NCI-H510A treated with DMSO at 0.1 percent for 48 hours (cell line): ENCODE measurements at places on chromosomes 7 and 10.

GRCh38 chr10:128686630-128687278 is 560.5 kb upstream of the MKI67 start:
- DNase-seq: no peak

DNA sequence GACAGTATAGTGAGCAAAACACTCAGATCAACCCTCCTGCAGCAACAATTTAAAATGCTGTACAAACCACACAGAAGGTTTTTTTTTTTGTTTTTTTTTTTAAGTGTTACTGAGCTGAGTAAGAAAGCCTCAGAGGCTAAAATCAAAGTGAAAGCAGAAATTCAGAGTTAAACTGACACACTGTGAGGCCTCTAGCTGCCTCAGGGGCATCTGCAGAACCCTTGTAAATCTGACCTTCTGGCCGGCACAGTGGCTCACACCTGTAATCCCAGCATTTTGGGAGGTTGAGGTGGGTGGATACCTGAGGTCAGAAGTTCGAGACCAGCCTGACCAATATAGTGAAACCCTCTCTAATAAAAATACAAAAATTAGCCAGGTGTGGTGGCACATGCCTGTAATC is 7.4 kb upstream of the GNA12 start:
- no peak for DNase-seq

DNA sequence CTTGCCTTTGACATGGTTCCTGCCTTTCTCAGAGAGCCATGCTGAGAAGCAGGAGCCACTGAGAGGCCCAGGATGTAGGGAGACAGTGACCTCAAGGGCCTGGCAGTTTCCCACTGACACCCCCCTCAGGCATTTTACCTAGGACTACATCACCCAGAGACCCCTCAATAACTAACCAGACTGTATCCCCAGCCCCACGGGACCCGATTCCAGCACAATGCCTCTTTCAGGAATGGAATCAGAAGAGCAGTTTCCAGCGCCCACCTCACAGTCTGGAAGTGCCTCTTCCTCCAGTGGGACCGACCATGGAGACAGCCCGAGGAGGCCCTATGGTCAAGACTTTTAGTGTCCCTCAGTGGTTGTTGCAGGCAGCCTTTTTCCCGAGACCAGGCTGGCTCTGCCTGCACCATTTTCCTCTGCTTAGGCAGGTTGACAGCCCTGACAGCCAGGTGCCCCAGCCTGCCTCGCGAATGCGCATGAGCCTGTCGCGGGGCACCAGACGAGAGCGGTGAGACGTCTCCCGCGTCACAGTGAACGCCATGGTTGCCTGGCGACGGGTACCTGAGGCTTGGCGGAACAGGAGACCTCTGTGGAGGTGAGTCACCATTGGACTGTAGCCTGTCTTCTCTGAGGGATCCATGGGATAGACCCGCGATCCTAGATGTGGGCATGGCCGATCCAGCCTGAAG is 28.4 kb upstream of the ZNF273 start:
- DNase-seq: peak; percentile 3

DNA sequence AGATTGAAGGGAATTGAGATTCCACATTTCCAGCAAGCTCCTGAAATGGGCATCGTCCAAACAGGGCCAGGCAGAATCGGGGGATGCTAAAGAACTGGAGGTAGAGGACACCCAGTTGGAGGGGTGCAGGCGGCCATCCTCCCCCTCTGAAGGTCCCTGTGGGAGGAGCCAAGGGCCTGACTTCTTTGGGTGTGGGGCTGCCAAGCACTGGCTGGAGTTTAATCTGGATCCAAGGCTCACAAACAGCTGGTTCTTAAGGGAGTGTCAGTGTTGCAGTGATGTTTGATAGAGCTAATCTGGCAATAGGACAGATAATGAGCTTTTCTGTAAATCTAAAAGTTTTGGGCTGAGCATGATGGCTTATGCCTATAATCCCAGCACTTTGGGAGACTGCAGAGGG is 20.8 kb downstream of the TSPAN14 start:
- DNase-seq: no peak

GRCh38 chr7:90552521-90552920 is 43.6 kb upstream of the CDK14 start:
- no peak for DNase-seq

- no peak for DNase-seq
Measured at GRCh38 chr7:17943006-17943405, 2.7 kb upstream of the SNX13 start.

GRCh38 chr10:87860156-87860795 is 3.1 kb downstream of the KLLN start:
- peak; percentile 62 for DNase-seq

GRCh38 chr7:47783456-47784223 is 164.6 kb downstream of the PKD1L1 start:
- no peak for DNase-seq

DNA sequence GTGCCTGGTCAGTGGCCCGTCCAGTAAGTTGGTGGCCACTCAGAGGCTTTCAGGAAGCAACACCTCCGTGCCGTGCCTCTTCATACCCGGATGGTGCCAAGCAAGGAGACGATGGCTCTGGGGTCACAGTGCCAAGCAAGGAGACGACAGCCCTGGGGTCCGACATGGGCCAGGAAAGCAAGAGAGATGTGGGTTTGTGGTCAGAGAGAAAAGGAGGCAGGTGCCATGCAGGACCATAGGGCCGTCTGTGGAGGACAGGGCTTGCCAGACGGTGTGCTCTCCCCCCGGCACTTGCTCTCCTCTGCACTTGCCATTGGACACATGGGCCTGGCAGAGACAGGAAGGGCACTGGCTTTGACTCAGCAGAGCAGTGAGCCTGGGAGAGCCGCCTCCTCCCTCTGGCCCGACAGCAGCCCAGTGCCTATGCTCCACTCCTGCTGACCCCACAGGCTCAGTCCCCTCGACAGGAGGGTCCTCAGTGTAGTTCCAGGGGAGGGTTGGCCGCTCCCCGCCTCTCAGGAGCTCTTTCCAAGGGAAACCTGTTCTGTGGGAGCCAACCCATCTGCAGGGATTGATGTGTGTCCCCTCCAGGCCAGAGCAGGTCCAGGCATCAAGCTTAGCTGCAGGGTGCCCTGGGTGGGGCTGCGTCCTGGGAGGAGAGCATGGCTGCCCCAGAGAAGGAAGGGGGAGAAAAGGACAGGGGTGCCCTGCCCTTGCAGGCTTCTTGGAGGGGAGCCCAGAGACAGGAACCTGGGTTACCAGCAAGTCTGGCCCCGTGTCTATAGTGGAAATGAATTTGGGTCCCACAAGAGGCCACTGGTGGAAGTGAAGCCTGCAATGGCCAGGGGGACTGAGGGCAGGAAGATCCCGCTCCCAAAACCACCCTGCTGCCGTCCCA is 7.6 kb upstream of the CALML5 start:
- DNase-seq: no peak

DNA sequence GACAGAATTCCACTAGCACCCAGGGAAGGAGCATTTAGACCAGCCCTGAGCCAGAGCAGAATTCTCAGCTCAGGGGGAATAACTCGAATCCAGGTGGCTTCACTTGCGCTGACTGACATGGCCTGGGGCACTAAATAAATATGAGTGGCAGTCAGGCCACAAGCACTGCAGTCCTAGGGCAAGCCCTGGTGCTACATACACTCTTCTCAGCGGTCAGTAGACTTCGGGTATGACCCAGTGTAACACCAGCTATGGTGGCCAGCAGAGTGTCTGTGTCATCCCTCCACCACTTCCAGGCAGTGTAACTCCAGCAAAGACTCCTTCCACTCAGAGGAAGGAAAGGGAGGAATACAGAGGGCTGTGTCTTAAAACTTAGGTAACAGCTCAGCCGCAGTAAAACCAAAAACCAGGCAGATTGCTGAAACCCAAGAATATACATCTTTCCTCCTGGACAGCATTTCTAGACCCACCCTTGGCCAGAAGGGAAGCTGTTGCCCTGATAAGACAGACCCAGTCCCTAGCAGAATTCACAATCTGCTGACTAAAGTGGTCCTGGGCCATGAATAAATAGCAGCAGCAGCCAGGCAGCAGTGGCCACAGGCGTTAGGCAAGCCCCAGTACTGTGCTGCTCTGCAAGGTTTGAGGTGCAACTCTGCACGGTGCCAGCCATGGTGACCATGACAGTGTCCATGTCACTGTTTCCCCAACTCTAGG is 77.0 kb downstream of the SNX13 start:
- no peak for DNase-seq
